ENCODE measurements at places on chromosomes 5 and 9.

DNA sequence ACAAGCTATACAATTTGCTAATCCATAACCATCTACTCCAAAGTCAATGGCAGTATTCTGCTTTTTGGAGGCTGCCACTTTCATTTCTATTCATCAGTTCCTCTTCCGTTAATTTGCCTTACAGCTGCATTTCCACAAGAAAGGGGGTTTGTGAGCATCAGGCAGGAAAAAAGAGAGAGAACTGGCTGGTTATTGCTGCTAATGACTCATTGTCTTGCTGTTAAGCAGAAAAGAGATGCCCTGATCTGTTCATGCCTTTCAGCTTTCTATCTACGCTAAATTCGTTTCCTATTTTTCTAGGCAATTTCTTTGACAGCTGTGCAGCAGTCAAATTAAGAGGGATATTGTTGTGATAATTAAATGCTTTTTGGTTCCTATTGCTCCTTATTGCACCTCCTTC lies 65.9 kb upstream of the GNAQ start:
- no peak for DNase-seq

DNA sequence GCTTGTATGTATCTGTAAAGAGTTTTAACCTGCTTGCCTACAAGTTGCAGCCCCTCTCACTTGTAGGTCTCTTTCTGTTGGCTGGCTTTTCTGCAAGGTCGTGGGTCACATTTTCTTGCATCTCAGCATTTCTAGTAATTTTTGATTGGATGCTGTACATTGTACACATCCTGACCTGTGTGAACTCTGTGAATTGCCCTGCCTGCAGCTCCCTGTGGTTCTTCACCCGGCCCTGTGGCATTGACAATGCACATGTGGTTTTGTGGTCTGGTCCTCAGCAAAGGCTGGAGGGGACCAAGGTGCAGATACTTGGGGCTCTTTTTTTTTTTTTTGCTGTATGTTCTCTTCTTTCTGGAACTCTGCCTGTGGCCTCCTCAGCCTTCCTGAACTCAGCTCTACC lies 53.6 kb downstream of the WNK2 start:
- DNase-seq: no peak

GRCh38 chr9:84310883-84311282 lies 29.7 kb downstream of the SLC28A3 start:
- DNase-seq: no peak

- no peak for DNase-seq
Observed at GRCh38 chr5:1278656-1279442, 16.0 kb downstream of the TERT start.

DNA sequence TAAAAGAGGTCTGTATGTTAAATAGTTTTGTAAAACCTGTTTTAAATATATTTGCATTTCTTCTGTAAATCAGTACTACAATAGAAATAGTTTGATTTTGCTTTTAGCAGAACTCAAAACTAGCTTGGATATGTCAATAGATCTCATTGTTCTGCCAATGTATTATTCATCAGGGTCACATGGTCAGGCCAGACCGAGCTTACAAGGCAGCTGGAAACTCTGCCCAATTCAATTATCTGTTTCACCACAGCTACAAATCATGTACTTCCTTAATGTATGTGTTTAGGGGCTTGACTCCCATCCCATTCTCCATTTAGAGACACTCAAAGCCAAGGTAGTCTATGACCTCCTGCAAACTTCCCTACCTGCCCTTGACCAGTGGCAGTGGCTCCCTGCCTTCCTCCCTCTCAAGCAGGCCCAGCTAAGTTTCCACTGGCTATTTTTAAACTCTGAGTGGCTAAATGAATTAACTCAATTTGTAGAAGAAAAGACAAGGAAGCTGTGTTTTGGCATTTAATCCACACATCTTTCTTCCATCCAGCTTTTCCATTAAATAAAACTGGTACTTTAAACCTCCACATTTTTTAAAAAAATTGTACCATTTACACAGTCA lies 46.4 kb upstream of the SELENOP start:
- DNase-seq: no peak

DNA sequence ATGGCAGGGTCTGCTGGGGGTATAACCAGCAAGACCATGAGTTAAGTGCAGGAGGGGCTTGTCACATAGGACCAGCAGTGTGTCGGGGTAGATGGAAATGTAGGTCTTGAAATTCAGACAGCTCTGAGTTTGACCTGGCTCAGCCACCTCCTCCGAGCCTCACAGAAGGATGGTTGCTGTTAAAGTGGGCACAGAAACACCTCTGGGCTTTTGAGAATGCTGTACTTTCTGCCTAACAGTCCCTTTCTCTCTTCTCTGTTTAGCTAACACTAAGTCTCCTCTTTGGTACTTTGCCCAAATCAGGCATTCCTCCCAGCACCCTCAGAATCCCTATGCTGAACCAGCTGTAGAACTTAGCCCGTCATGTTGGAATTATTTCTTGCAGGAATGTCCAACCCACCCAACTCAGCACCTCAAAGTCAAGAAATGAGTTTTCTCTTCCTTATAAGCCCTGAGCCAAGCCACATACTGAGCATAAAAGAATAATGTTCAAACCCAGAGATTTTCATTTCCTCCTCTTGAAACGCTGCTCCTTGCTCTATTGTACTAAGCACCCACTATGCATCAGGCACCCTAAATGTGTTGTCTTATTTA lies 41.7 kb upstream of the MATR3 start:
- DNase-seq: no peak

- no peak for DNase-seq
Observed at GRCh38 chr9:127119320-127119709, 3.1 kb downstream of the ANGPTL2 start.
